ENCODE measurements at places on chromosomes 7 and 10. TPM values are rescaled to one million over a fixed set of nuclear protein-coding genes. Genes with fewer than 3 reads are reported as not detected.
A peak's percentile ranks its signal among the peaks of the same experiment; 100 is the strongest.

GRCh38 chr7:103065667-103066066, 8.9 kb downstream of the FBXL13 start:
- H3K27me3 ChIP-seq = no peaks in the 10 kb centered on the region
- H3K36me3 ChIP-seq = no peaks in the 10 kb centered on the region
- H3K4me3 ChIP-seq = no peak overlapping the region
- H3K4me1 ChIP-seq = no peaks in the 10 kb centered on the region

DNA sequence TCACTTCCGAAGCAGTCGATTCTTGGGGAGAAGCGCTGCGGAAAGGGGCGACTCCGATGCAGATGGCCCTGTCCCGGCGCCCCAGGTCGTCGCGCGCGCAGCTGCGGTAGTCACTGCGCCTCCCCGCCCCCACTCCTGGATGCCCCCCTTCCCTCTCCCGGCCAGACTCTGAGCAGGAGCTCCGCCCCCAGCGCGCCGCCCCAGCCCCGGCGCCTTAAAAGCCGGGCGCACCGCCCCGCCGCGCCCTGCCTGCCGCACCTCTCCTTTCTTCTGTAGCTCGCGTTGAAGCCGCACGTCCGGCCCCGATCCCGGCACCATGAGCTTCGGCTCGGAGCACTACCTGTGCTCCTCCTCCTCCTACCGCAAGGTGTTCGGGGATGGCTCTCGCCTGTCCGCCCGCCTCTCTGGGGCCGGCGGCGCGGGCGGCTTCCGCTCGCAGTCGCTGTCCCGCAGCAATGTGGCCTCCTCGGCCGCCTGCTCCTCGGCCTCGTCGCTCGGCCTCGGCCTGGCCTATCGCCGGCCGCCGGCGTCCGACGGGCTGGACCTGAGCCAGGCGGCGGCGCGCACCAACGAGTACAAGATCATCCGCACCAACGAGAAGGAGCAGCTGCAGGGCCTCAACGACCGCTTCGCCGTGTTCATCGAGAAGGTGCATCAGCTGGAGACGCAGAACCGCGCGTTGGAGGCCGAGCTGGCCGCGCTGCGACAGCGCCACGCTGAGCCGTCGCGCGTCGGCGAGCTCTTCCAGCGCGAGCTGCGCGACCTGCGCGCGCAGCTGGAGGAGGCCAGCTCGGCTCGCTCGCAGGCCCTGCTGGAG, at the start of gene INA:
Gene INA (plus strand): TSS at position 243 of the 817 bp plus-strand sequence. CDS start 74 bp downstream, at position 317.
- no peak for DNase-seq
- peaks cover 22% of the 10 kb centered on the region for H3K27me3 ChIP-seq
- H3K4me3 ChIP-seq = peak within 1 kb of the TSS; percentile 51
- H3K27ac ChIP-seq = no peak within 1 kb of the TSS

DNA sequence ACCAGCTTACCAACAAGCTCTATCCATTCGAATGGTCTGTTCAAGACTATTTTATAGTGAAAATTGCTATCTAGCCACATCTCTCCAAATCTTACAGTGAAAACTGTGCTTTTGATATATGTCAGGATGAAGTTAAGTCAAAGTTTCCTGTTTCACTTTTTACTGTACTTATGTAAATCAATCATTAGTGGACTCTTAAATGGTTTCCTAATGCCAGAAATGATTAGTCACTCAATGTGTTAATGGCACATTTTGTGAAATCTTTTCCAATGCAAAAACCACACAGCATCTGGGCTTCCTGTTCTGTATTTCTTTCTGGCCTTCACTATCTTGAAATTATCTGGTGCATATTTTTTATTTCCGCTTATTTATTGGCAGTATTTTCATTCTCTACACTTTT, 87.3 kb upstream of the STEAP1B start:
- no peak for DNase-seq
- H3K4me1 ChIP-seq = peaks cover 33% of the 10 kb centered on the region
- H3K27ac ChIP-seq = peak overlapping the region; percentile 26

The YKT6 gene
- total RNA-seq = 91.8 TPM

The TMEM26 gene
- total RNA-seq = 0.38 TPM

The HTR5A gene
- total RNA-seq = not detected

The ITGB8 gene
- 24.2 TPM for total RNA-seq
